ENCODE measurements at places on chromosomes 6 and 20. TPM values are rescaled to one million over a fixed set of nuclear protein-coding genes. Genes with fewer than 3 reads are reported as not detected.

VGLL2 gene
- total RNA-seq: not detected

GRCh38 chr20:50689864-50690649 is 1.3 kb downstream of the RIPOR3 start:
- no peak for DNase-seq

GRCh38 chr6:32163559-32164258 is 686 bp upstream of the EGFL8 start:
- DNase-seq: no peak

GRCh38 chr6:159961528-159961927 is 7.4 kb upstream of the IGF2R start:
- no peak for DNase-seq

GRCh38 chr20:47150403-47151152 is 205.9 kb downstream of the ZMYND8 start:
- DNase-seq: peak; percentile 49

TAF11 gene
- total RNA-seq: 18.5 TPM

DNA sequence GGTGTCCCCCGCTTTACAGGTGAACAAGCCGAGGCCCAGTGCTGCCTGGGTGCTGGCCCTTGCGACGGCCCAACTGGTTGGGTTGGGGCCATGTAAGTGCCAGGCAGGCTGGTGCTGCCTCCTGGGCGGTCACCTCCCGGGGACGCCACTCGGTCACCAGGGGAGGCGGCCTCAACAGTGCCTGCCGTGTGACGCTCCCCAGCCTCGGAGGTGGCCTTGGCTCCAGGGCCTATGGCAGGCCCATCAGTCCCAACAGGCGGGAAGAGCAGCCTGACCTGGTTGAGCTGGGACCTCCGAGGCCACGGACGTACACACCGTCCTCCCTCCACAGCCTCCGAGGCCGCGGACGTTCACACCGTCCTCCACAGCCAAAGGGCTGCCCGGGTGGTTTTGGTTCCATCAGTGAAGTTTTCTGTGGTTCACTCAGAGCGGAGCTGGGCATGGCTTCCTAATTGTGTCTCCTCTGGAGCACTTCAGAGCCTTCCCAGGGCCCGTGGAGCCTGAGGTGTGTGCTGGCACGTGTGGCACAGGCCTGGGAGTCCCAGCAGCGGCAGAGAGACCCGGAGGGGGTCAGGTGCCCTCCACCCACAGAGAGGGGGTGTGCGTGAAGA is 19.3 kb upstream of the SLCO4A1 start:
- no peak for DNase-seq

GRCh38 chr20:16428112-16428511 is 145.1 kb downstream of the KIF16B start:
- no peak for DNase-seq

Data from lower leg skin (tissue), 4 donors.